Mammary epithelial cell (primary cell): ENCODE measurements at places on chromosomes 1 and 21.

DNA sequence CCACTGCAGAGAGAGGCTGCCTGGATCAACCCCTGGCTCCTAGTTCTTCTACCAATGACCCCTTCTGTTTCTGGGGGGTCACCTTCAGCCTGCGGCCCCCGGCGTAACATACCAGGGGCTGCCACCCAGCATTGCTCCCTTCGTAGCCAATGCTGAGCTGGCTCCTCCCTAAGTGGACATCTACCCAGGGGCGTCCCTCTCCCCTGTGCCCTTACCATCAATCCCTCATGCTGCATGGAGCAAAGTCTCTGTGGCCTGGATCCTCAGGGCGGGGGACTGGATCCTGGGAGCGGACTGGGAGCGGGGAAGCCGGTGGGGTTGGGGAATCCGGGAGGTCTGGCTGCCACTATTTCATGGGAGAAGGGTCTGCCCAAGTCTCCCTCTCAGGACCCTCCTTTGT is 28.6 kb downstream of the TRIM67 start:
- DNase-seq, result no peak

DNA sequence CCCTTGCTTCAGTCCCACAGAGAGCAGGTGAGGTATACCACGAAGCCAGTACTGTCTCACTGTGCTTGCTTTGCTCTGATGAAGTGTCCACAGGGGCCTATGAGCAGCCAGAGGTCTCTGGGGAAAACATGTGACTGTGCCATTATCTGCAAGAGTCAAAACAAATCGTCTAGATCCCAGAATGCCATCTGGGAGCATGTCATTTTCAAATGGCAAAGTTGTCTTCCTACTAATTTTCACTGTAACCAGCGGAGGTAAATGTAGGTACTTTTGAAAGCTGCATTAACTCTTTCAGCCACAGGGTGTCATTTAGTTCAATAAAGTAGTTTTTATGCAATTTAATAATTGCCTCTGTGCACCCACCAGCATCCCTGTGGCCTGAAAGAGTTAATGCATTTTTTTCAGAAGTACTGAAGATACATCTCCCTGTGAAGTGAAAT is 173.6 kb upstream of the SGIP1 start:
- DNase-seq, result no peak

- no peak for DNase-seq
Measured at GRCh38 chr21:14814991-14815390, 249.8 kb downstream of the NRIP1 start.

- DNase-seq, result no peak
Measured at GRCh38 chr1:167602840-167603239, 27.2 kb upstream of the RCSD1 start.

GRCh38 chr1:183029591-183030000 is 6.4 kb downstream of the LAMC1 start:
- DNase-seq, result peak; percentile 79

DNA sequence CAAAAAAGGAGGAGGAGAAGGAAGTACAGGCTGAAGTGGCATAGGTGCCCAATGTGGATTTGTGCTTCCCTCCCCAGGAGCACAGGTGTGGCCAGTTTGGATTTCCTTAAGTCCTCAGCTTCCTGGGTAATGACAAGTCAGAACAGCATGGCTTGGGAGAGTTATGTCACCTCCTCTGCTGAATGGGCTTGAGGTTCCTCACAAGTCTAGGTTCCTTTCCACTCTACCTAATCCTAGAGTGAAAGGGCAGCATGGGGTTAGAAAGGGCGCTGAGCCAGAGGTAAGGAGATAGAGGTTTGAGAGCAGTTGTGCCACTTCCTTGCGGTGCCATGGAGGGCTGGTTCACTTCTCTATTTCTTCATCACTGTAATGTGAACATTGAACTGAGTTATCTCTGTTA is 35.5 kb upstream of the IL20 start:
- DNase-seq, result peak; percentile 14

DNA sequence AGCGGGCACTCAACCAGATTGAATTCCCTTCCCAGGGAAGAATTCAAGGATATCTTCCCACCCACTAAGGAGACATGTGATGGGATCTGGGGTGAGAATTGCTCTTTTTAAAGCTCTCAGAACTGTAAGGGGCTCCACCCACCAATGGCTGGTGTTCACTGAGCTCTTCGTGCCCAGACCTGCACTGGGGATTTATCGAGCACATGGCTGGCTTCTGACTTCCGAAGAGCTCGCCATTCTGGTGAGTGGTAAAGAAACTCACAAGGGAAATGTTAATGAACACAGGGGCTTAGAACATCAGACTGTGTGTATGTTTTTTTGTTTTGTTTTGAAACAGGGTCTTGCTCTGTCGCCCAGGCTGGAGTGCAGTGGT is 9.8 kb downstream of the PADI3 start:
- no peak for DNase-seq

GRCh38 chr1:47678464-47678980 is 240.7 kb downstream of the FOXD2 start:
- DNase-seq, result no peak

DNA sequence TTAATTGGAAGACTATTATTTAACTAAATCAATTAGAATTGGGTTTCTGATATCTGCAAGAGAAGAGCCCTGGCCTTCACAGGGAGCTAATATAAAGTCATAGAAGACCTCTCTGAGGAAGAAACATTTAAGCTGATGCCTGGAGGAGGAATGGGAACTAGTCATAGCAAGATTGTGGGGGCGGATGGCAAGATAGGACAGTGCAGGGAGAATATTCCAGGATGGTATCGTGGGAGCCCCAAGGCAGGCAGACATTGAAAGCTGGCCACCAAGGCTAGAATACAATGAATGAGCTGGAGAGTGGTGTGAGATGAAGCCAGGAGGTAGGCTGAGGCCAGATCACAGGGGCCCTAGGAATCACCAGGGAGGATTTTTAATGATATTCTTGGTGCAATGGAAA is 20.8 kb upstream of the MYSM1 start:
- DNase-seq, result peak; percentile 64

DNA sequence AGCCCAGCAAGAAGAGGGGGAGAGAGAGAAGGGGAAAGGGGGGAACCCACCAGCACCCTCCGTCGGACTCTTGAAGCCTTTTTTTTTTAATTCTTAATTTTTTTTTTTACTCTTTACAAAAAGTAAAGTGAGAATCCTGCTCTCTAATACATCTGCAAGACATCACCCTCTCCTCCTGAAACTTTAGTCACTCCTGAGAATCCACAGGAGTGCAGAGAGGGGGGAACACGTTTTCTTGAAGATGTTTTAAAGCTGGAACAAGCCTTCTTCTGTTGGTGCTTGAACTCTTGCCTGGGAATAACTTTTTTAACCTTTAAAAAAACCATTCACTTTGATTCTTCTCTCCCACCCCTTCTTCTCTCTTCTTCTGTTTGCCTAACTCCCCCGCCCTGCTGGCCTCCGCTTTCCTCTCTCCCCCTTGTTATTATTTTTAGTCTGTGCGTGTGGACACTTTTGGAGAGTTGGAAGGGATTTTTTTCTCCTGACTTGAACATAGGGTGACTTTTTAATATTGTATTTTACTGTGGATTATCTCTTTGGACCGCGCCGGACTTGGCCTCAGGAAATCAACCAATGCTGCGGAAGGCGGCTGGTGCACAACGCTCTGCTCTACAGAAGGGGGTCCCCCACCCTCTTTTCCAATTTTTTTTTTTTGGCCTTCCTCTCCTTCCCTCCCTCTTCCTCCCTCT is 383 bp upstream of the PRRX1 start:
- no peak for DNase-seq

GRCh38 chr1:241738284-241739078 is 86.4 kb downstream of the WDR64 start:
- DNase-seq, result no peak

GRCh38 chr21:45826676-45827301 is 154.8 kb upstream of the COL6A1 start:
- no peak for DNase-seq

DNA sequence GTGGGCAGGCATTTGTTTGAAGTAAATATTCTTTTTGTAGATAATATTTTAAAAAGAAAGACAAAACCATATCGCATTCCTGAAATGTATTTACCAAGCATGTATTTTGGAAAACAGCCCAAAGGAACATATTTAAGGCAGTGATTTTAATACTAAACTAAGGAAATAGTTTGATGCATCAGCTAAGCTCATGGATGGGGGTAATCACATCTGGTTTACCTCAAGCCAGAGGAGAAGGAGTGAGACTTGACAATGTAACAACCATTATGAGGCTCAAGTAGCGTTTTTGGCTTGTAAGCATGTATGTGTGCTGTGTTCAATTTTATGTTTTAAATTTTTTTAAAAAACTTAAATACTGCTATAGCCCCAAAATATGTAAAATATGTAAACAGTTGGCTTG is 390.5 kb downstream of the DISC1 start:
- DNase-seq, result no peak

DNA sequence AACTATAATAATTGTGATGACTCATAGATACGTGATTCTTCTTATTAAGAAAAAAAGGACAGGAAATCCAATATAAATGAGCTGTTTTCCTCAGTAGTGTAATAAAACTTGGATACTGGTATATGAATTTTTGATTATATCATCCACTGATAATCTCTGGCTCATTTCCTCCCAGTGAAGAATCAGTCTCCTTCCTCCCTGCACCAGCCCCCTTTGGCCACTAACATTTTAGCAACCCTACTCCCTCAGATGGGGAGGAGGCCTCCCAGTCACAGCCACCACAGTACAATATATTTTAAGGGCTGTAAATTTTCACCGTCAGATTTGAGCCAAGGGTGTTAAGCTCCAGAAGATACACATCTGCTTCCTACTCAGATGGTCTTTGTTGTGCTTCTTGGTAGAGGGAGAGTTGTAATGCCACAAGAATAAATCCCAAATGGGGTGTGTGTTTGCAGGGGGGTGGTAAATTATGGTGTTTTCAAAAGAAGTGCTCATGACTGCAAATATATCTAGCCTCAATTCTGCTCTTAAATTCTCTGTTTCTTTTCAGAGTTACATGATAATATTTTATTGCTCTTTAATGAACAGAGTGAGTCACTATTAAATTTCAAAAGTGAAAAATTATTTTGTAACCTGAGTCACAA is 153.5 kb downstream of the HLX start:
- no peak for DNase-seq

DNA sequence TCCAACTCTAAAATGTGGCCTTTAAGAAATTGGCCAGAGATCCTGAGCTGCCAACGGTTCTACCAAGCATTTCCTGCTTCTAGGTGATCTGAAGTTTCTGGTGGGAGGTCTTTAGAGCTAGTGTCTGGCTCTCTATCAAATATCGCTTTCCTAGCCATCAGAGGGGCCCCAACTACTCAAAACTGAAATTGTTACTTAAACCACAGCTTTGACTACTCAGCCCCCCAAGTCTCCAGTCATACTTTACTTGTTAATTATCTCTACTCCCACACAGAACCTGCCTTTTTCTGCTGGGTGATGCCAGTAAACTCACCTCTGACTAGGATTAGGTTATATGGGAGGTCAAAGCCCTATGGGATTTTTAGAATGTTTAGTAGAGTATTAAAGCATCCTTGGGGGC is 95.1 kb downstream of the FASLG start:
- no peak for DNase-seq

GRCh38 chr1:217072926-217073325 is 349.7 kb upstream of the ESRRG start:
- no peak for DNase-seq

- no peak for DNase-seq
Measured at GRCh38 chr1:177142791-177143271, 21.7 kb downstream of the ASTN1 start.

DNA sequence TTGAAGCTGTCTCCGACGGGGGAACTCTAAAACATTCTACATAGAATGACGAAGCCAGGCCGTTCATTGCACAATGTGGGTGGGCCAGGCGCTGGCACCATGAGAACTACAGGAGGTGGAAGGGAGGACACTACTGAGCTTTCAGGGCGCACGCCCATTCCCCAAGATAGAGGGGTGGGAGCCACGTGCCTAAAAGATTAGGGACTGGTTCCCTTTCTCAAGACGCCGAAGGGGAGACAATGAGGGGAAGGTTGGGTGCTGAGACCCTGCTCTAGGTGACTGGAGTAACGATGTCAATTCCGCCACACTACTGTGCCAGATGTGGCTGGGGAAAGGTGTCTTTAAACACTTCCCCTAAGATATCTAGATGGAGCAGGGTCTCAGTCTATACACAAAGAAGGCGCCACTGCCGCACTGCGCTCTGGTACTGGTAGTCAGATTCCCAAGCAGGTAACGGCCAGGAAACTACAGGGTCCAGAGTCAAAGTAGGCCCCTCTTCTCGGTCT is 782 bp downstream of the CSDE1 start:
- peak; percentile 66 for DNase-seq

GRCh38 chr1:47324682-47325081 is 8.9 kb upstream of the CMPK1 start:
- DNase-seq, result no peak

GRCh38 chr1:209926045-209926444 is 12.0 kb upstream of the SYT14 start:
- peak; percentile 79 for DNase-seq

DNA sequence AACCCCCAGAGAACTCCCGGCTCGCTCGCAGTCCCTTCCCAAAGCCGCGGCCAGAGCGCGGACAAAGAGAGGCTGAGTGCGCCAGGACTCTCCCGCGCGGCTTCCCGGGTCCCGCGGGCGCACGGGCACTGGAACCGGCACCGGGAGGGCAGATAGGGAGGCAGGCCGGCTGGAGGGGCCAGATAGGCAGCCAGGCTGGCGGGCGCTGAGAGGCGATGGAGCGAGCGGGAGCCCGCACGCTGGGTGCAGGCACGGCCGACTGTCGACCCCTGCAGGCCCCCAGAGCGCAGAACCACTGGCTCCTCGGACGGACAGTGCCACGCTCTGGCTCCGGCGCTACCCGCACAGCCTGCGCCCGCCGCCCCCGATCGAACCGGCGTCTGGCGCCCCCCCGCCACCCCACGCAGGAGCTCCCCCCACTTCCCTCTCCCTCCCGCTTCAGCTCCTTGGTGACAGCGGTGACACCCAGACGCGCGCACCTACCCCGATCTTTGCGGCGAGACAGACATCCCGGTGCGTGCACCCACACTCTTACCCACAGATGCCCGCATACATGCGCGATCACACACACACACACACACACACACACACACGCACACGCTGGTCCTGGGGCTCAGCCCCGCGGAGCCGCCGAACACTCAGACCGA is 534 bp downstream of the SLC6A9 start:
- DNase-seq, result no peak

GRCh38 chr1:29465755-29466154 is 229.4 kb downstream of the PTPRU start:
- DNase-seq, result peak; percentile 16

GRCh38 chr1:200242110-200243041 is 167.5 kb downstream of the ZNF281 start:
- no peak for DNase-seq

- DNase-seq, result peak; percentile 50
Measured at GRCh38 chr21:46188226-46189212, 4.3 kb upstream of the SPATC1L start.
